ENCODE measurements at places on chromosomes 13 and 19.
A peak's percentile ranks its signal among the peaks of the same experiment; 100 is the strongest.

- DNase-seq, result peak; percentile 56
Observed at GRCh38 chr13:41458187-41458760, 924 bp downstream of the RGCC start.

DNA sequence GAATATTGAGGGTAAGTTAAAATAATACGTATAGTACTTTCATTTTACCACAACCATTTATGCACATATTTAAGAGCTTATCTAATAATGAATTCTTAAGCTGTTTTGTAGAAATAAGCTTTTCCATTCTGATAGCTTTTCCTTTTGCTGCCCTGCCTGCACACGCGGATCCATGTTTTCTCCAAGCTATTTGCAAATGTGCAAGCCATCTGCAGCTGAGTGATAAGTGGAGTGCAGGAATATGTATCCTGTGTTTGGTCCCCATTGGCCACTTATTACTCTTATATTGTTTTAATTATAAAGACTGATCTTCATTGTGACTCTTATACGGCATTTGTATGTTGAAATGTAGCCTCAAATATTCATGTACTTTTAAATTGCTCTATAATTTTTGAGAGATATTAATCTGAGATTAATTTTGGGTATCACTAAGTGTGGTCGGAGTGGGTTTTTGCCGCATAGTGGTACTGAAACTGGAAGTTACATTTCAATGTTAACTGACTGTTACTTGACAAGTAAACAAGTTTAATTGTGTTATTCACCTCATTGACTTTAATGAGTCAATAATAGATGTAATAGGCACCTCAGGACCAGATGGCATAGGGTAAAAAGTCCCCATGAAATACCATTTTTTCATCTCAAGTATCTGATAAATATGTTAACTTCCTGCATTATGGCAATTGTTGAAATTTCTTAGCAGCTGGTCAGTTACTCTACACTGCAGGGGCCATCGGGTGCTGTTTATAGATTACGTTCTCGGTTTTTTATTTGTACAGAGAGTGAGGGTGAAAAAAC, 1567.4 kb downstream of the EFNB2 start:
- DNase-seq, result no peak

- no peak for DNase-seq
Observed at GRCh38 chr19:33254245-33254824, 28.7 kb upstream of the SLC7A10 start.

GRCh38 chr19:6099033-6099432, 11.3 kb downstream of the RFX2 start:
- DNase-seq, result no peak

DNA sequence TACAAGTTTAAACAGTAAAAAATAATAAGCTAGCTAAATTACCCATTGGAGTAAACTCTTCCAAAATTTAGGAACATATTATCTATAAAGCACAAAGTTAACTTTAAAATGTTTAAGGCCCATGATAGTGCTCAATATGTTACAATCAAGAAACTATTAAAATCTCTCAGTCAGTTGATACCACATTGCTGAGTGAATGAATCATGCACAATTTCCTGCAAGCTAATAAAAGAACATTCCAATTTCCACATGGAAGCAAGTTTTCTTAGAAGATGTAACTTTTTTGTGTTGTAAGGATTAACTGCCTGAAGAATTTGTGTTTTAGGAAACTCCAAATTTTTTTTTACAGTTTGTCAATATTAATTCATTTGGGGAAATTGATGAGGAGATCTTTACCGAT, 666.6 kb downstream of the SLITRK1 start:
- no peak for DNase-seq

GRCh38 chr19:19774354-19775033, 41.6 kb upstream of the ZNF14 start:
- no peak for DNase-seq

DNA sequence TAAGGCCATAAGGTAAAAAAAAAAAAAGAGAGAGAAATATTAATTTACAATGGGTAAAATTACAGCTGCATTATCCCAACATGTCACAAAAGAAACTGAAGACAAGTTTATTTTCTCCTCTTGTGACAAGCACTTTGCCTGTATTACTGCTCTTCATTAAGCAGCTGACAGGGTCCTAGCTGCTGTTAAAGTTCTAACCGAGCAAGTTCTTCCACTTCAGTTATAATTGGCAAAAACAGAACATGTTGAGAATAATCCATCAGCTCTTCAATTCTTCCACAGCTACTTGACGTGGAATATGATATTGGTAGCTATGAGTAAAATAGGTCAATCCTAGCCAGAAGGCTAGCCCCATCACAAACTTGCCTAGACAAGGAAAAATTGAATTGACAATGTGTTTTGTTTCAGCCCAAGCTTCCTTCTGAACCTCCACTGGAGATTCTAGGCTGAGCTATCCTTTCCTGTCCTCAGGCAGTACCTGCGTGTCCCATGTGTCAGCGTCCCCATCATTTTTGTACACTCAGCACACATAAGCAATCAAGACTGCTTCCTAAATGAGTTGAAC, 32.2 kb upstream of the DOCK9 start:
- DNase-seq, result no peak

DNA sequence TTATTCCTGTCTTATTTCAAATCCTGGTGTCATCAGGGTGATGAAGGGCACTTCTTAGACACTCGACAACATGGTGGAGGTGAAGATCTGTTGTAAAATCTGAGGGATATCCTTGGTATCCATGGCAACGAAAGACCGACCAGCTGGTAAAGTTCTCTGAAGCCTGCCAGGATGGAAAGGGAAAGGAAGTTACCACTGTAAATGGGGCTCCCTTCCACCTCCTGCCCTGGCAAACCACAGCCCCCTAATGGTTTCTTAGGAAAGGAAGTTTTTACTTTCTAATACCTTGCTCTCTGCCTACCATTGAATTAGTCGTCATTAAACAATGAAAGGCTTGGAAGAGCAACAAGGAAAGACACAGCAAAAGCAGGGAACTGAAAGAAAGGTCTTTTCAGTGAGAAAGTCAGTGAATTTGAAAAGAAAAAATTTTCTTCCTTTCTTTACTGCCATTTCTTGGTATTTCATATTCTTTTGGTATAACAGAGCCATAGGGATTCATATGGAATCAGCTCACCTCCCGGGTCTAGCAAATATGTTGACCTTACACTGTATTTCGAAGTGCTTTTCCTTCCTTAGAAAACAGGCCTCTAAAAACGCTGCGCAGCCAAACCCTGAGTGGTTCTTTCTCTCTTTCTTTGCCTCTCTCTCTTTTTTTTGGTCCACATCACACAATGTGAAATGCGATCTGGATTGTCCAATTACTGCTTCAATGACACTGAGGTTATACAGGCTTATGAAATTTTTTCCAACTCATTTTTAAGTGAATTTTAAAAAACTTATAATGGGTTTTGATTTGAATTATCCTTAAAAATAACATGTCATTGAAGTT, 111.0 kb downstream of the RGCC start:
- no peak for DNase-seq

DNA sequence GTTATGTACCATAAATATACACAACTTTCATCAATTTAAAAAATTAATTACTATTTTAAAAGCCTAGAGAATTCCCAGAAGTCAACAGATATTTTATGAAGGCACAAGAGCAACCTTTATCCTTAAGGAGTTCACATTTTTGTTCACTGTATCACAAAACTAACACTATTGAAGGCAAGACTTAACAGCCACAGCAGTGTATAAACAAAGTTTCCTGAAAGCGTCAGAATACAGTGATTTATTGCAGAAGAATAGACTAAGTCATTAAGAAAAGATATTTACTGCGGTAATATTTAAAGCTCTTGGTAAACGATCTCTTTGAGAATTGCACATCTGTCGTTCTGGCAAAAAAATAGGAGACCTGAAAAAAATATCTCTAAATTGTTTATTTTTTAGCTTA, 419.3 kb upstream of the NBEA start:
- no peak for DNase-seq

DNA sequence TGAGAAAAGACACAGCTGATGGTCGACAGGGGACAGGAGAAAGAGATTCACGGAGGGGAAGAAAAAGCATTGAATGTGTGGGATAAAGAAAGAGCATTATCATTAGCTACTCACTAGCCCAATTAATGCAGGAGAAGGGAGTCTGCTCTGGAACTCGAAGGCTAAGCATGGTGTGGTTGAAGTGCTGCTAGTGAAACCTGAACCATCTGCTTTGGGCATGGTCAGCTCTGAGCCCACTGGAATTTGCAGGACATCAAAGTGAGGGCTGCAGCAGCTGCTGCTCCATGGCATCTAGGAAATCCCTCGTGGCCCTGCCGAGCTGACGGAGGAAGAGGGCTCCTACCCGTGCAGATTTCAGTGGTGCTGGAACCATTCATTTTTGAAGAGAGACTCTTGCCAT, 320.3 kb downstream of the ATP8A2 start:
- no peak for DNase-seq

GRCh38 chr13:51585696-51586095, 1.4 kb downstream of the WDFY2 start:
- DNase-seq, result no peak

- no peak for DNase-seq
Observed at GRCh38 chr19:35990156-35990555, 4.8 kb upstream of the SDHAF1 start.

- DNase-seq, result no peak
Observed at GRCh38 chr13:80737513-80737912, 396.6 kb upstream of the SPRY2 start.

- no peak for DNase-seq
Observed at GRCh38 chr19:30682146-30682998, 310.2 kb downstream of the ZNF536 start.
